ENCODE measurements at places on chromosomes 5 and 9.
A peak's percentile ranks its signal among the peaks of the same experiment; 100 is the strongest.

GRCh38 chr9:108476574-108476973, 379.2 kb downstream of the ACTL7B start:
- no peak for DNase-seq

DNA sequence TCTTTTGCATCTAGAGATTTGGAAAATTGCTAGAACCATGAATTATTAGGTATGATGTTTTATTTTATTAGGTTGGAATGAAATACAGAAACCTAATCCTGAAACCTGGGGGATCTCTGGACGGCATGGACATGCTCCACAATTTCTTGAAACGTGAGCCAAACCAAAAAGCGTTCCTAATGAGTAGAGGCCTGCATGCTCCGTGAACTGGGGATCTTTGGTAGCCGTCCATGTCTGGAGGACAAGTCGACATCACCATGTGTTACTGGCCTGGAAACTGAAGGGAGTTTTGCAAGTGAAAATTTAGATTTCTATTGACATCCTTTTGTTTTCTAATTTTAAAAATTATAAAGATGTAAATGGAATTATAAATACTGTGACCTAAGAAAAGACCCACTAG, 100.7 kb downstream of the NLN start:
- no peak for DNase-seq

- DNase-seq: no peak
Observed at GRCh38 chr5:170315154-170315553, 17.6 kb upstream of the LCP2 start.

GRCh38 chr9:20552874-20553557, 69.3 kb downstream of the MLLT3 start:
- DNase-seq: peak; percentile 7

DNA sequence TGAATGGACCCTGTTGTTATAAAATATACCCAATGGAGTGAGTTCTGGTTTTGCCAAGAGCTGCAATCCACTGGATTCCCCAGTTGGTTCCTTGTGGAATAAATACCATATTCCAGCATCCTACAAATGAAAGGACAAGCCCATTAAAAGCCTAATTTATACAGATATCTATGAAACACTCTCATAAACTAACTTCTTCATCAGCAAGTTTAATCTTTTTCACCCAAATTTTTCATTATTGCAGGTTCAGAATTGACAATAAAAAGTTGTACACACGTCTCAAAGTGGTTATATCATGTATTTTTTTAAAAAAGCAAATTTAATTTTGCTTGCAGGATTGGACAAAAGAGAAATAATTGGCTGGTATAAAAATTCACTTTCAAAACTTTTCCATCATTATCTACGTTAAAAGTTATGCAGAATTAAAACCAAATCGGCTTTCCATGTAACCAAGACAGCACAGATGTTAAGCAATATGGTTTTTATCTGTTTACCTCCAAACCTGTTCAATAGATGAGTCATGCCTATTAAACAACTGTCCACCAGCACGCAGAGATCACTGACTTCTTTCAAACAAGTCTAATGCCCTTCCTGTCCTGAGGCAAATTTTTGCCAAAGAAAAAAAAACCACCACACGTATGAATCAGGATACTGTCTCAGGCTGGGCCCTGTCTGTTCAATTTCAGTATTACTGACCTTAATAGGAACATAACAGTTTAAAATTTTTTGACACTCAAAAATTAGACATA, 42.5 kb downstream of the CEMIP2 start:
- DNase-seq: no peak

GRCh38 chr5:100270023-100270771, 265.0 kb upstream of the FAM174A start:
- no peak for DNase-seq

- no peak for DNase-seq
Observed at GRCh38 chr9:70428781-70429180, 14.3 kb upstream of the KLF9 start.

GRCh38 chr9:105245891-105246161, 1.4 kb downstream of the SLC44A1 start:
- no peak for DNase-seq

- DNase-seq: no peak
Observed at GRCh38 chr5:93117751-93118531, 463.1 kb downstream of the NR2F1-AS1 start.

GRCh38 chr5:6744841-6745705, 31.8 kb downstream of the TENT4A start:
- DNase-seq: no peak

DNA sequence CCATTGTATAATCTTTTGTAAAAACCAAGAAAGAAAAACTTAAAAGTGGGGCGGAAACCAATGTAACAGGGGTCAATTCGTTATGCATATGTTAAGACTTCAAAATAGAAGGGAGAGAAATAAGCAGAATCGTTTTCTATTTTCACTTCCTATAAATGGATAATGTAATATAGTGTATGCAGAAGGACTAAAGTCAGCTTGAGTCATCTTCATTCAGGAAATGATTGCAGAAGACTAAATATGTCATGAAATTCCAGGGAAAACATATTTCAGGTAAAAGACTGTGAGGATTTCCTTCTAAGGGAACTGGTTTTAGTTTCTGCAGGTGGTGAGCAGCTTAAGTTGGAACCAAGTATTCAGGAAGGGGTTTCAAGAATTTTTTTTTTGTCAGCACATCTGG, 753.3 kb downstream of the IRX1 start:
- DNase-seq: no peak

- DNase-seq: no peak
Observed at GRCh38 chr9:125476645-125477044, 215.0 kb downstream of the GAPVD1 start.

GRCh38 chr5:150763023-150763769, 4.4 kb upstream of the DCTN4 start:
- DNase-seq: no peak

DNA sequence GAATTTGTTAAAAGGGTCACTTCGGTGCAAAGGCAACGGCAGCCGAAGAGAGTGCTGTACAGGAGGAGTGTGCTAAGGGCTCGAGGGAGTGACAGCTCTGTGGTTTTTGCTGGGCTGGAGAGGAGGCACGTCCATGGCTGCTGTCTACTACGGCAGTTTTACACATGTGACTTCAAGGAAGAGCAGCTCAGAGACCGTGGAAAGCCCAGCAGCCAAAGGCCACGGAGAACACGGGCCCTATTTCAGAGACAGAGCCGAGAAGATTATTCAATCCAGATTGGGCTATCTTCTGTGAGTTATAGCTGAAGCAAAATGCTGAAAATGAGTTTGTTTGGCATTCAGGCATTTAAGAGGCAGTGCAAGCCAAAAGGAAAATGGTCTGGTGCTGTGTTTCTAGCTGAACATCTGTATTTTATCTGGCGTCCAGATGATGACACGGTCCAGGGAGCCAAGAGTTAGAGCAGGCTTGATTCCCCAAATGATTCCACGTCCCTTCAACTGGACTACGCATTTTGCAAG, 96.4 kb downstream of the RFK start:
- DNase-seq: no peak

DNA sequence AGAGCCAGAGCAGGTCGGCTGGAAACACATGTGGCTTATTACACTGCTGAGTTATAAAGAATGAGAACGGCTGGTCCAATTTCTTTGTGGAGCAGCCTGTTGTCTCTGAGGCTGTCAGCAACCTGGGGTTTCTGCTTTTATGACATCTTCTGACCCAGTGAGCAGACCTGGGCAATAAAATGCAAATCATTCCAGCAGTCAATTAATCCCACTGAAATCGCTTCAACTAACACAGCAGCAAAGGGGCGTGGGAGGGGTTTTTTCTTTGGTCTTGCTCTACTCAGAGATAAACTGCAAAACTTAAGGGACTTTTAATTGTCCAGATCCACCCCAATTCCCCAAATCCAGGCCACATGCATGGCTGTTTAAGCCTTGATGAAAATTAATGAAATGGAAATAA, 215.7 kb downstream of the SLIT3 start:
- no peak for DNase-seq

GRCh38 chr5:72648480-72648879, 141.3 kb upstream of the ZNF366 start:
- DNase-seq: no peak

GRCh38 chr9:79657891-79658290, 86.1 kb downstream of the TLE4 start:
- DNase-seq: no peak

- no peak for DNase-seq
Observed at GRCh38 chr9:115104908-115105307, 13.0 kb downstream of the TNC start.

DNA sequence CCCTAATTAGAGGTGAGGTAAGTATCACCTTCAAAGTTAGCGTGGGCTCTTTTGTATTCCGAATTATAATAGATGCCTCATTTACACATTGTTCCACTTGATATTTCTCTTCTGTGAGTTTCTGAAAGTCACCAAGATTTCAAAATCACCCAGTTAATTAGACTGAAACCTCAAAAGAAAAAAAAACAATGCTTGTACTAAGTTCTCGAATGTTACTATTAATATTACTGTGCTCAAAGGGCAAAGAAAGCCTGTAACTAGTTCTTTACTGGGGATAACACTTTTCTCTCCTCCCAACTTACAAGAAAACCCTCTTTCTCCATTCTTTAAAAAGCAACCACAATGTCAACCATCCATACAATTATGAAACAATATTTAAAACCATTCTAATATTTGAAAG, 98.5 kb downstream of the STRBP start:
- no peak for DNase-seq

GRCh38 chr5:158301186-158301585, 442.2 kb upstream of the CLINT1 start:
- DNase-seq: no peak
